Left kidney (tissue), 8 donors: ENCODE measurements at places on chromosomes 4 and X.

- DNase-seq: no peak
Observed at GRCh38 chr4:176779421-176779820, 13.3 kb downstream of the VEGFC start.

DNA sequence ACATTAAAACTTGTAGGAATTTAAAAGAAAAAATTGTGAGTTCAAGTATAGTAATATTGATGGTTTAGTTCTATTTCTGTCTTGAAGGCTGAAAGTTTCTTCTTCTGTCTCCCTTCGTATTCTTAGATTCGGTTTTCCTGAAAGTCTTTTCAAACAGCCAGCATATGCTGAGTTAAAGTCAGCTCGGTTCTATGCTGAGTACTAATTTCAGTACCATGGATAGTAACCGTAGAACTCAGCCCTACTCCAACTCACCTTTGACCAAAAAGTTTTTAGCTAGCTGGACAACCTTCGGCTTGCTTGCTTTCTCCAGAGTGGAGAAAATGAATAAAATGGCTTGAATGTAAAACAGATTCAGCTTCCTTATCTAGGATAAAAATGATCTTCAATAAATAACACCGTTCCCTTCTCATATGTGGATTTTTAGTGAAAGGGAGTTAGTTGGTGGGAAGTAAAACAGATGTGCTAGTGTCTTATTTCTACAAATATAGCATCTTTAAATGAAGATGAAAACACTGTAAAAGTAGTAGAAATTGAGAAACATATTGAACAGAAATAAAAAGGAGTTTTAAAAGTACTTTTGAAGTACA is 5.2 kb downstream of the POU4F2 start:
- no peak for DNase-seq

GRCh38 chrX:108420481-108420880 is 17.7 kb downstream of the COL4A6 start:
- DNase-seq: no peak

- DNase-seq: peak; percentile 30
Observed at GRCh38 chr4:10115797-10116568, 616 bp downstream of the WDR1 start.

DNA sequence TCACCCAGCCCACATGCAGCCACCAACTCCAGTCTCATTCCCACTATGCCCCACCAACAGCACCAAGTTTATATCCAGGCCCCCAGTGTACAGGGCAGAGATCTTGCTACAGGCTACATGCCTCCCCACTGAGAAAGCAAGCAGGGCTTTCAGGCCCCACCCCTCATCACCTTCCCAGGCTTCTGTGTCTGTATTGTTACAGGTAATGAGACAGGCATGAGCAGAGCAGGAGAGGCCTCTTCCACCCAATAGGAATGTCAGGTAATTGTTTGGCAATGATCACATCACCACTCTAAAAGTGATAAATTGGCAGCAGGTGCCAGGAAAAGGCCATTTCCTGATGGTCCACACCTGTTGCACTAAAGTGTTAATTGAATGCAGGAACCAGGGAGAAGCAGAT is 102.5 kb downstream of the ZNF518B start:
- DNase-seq: no peak

DNA sequence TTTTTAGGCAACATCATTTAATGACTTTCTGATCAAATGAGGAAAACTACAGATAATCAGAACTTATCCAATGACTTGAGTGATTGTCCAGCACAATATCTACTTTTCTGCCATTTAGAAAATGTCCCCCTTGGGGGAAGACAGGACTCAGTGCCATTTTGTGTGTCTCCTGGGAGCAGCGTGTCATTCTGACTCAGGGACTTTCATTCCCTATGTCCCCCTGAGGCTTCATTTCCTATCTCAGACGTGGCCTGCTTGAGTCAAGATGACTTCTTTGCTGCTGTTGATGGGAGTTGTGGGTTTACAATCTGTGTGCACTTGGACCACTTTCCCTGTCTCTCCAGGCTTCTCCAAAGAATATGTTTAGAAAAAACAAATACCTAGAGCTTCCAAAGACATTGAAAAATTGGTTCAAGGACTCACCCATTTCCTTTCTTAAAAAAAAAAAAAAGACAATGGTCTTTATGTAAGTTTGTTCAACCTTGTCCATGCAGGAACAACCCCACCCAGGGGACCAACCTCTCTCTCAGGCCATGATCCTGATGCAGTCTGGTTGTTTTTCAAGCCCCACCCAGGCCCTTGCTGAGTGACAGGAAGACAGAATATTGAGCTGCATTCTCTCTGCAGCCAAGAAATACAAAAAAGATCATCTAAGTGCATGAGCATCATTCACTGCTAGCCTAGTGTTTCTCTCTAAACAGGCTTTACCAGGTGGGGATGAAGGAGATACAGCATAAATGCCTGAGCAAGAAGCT is 34.3 kb upstream of the TMEM154 start:
- no peak for DNase-seq

DNA sequence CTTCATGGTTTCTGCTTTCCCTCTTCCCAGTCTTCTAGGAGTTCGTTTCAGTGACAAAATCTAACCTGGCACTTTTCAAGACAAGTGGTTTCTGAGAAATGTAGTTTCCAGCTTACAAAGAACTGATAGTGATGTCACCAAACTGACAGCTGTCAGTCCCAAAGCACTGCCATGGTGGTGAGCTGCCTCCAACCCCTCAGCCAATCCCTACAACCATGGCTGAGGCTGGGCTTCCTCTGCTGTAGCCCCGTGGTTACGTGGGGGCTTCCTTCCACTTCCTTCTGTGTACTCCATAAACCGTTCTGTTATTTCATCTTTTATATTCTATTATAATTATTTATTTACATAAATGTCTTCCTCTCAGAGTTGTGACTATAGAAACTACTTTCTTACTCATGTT is 198.6 kb upstream of the AGA start:
- DNase-seq: no peak

GRCh38 chr4:94519019-94519418 is 67.3 kb downstream of the PDLIM5 start:
- no peak for DNase-seq

DNA sequence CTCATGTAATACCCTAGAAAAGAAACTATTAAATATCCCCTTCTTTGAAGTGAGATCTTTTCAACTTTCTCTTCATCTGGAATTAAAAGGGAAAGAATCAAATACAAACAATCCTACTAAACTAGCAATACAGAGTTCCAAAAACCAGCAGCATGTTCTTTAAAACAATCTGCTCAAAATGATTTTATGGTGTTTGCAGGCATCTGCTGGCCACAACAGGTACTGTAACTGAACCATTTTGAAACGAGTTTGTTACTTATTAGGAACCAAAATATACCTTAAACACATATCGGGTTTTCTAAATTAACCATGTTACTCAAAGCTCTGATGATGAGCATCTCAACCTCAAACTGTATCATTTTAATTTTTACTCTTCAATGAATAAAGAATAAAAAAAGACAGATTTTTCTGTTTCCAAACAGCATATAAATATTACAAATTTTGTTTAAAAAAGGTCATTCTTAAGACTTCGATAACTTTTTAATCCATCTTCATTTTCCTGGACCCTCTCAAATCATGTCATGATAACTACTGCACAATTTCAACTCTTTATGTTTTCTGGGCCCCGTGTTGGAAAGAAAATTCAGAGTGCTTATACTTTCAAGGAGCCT is 56.5 kb downstream of the ARAP2 start:
- DNase-seq: peak; percentile 25

DNA sequence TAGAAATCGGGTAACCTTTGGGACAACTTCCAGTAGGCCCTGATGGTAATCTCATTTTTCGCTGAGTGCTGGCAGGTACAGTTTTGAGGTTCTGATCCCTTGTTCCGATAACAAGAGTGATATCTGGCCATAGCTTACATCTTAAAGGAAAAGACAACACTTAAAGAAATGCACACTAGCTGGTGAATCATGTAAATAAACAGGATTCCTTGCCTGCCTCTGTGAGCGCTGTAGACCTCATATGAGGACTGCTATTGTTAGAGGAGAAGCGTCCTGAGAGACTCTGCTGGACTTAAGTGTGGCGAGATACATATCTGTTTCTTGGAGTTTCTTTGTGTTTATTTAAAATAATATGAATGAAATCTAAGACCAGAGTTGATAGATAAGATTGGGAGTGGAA is 149.3 kb upstream of the SLC4A4 start:
- no peak for DNase-seq

DNA sequence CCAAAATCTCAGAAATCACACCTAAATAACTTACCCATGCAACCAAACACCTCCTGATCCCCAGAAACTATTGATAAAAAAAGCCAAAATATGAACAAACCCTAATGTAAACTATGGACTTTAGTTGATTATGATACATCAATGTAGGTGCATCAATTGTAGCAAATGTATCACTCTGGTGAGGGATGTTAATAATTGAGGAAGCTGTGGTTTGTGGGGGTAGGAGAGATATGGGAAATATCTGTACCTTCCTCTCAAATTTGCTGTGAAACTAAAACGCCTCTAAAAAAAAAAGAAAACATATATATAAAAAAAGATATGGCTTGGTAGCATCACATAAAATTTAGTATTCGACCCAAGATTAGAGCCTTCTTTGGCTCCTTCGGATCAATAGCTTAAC is 144.3 kb upstream of the CPEB2 start:
- no peak for DNase-seq

- DNase-seq: no peak
Observed at GRCh38 chr4:39616651-39617050, 22.0 kb downstream of the SMIM14 start.

- DNase-seq: no peak
Observed at GRCh38 chr4:38144031-38144430, 183.8 kb downstream of the PTTG2 start.

DNA sequence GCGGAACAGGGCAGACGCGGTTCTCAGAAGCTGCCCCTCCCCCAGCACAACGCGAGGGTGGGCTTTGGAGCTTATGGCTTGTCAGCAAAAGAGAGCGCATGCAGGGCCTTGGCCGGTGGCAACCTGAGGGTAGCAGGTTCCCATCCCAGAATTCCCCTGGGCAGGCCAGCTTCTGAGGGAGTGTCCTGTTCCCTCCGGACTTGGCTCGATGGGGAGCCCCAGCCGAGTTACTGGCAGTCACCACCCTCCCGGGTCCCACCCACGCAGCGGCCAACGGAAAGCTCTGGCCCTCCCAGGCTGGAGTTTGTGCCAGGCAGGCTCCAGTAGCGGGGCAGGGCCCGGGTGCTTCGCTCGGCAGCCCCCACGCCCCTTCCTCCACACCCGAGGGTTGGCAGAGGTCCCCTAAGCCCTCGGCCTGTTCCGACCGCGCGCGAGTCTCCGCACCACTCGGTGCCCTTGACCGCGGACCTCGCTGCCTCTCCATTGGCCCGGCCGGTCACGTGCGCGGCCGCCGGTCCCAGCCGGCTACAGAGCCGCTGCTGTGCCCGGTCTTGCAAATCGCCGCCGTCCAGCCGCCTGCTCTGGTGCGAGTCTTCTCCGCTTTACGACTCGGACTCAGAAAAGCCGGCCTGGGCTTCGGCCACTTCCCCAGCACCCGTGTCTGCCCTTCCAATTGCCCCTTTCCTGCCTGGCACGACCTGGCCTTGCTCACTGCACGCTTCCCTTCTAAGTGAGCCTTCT is 20.9 kb upstream of the MTM1 start:
- DNase-seq: no peak

DNA sequence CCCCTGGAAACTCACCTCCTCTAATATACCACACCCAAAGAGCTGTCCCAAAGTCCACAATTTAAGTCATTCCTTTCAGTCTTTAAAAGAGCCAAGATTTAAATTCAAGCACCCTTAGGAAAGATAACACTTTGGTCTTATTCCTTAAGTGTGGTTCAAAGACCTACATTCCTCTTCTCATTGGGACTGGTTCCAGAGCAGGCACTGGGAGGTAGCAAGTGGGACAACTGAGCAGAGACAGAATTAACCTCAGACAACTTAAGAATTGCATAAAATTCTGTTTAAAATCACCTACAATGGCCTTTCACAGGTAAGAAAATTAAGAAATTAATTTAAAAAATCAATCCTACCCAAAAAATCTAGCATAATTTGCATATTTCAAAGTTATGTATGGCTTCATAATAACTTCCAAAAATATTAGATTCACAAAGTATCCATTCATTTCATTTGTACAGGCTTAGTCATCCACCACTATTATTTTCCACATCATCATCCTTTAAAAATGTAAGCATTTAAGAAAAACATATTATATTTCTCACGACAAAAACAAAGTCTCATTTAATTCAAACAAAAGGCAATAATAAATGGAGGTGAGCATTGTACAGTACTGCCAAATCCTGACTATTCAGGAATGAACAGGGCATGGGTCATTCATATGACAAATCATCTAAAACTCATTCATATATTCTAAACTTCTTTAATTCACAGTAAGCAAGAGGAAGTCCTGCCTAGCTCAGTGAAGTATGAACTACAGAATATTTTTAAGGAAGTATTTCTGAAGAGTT is 13.6 kb downstream of the PRSS12 start:
- no peak for DNase-seq

- no peak for DNase-seq
Observed at GRCh38 chr4:2765832-2766526, 9.8 kb upstream of the TNIP2 start.

DNA sequence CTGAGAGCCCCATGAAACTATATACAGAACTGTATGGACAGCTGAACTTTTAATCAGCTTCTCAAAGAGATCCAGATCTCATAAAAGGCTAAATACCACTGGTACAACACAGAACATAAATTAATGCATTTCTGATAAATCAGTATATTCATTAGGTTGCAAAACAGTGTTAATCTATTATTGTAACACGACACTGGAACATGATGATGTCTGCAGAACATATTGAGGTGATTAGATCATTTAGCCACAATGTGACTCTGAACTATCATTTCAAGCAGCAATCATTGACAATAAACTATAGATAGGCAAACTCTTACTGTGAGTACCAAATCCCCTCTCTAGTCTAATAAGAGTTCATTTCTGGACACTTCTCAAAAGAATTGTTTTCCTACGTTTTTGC is 50.3 kb downstream of the GASK1B start:
- DNase-seq: no peak

- DNase-seq: no peak
Observed at GRCh38 chr4:3847211-3847940, 81.2 kb downstream of the ADRA2C start.

DNA sequence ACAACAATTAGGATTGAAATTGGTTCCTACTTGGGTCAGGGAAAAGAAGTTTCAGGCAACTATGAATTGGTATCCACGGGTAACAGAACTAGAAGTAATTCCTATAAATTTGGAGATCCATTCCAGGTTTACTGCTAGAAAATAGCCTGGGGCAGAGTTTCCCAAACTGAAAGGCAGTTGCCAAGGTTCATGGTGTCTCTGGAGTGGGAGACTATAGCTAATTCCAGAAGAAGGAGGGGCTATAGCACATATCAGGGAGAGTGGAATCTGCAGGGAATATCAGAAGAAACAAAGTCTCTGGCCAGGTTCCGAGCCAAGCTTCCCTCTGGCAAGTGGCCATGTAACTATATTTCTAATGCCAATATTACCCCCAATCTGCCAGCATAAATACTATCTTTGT is 166.3 kb downstream of the GALNTL6 start:
- DNase-seq: no peak

- DNase-seq: no peak
Observed at GRCh38 chr4:130760246-130760645, 1664.3 kb downstream of the C4orf33 start.

DNA sequence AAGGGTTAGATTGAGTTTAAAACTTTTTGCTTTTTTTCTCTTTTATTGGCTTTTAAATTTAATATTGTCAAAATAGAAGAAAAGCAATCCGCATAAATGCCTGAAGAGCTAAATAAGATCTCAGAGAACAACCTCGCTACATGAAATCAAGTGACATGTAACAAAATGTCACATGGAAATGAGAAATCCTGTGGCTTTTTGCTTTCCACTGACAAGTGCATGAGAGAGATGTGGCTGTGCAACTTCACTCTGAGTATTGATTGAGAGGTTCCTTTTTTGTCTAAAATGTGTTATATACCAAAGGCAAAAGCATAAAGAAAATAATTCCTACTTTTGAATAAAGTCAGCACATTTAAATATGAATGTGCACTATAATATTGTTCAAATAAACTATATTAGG is 263.5 kb downstream of the MAPK10 start:
- no peak for DNase-seq
